Transverse colon (tissue), 4 donors: ENCODE measurements at places on chromosomes 1 and 21. TPM values are rescaled to one million over a fixed set of nuclear protein-coding genes. Genes with fewer than 3 reads are reported as not detected.

Gene CFAP57
- total RNA-seq = not detected

DNA sequence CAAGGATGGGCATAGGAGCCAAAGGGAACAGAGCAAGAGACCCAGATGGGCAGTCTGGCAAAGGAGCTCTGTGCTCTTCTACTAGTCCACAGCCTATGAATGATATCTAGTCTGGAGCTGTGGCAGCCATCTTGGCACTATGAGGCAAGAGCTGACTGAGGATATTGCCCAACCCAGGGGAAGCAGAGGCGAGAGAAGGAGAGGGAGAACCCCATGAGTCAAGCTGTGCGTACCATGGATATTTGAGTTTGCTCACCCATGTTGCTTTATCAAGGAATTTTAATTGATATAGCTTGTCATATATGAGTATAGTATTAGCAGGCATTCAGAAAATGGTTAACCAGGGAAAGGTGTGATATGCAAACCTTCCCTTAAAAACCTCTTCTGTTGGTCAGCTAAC, 420.9 kb downstream of the PRDM2 start:
- no peak overlapping the region for H3K4me3 ChIP-seq
- H3K27ac ChIP-seq = no peak overlapping the region
- H3K27me3 ChIP-seq = no peaks in the 10 kb centered on the region
- no peaks in the 10 kb centered on the region for H3K4me1 ChIP-seq

DNA sequence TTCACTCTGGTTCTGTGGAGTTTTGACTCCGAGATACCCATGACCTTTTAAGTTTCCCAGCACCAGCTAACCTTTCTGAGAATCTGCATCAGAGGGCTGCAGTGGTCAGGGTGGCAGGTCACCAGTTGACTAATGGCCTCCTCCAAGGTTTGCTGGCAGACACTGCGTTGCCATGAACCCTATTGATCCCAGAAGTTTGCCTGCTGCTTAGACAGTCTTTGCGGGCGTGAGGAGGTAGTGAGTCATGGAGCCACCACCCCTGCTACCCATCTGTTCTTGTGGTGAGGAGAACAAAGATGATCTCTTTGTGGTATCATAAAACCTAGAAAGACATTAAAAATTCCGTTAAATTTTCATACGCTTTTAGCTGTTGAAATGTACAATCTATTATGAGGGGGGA, 180.4 kb downstream of the FGGY start:
- no peak for DNase-seq
- H3K4me3 ChIP-seq = no peak overlapping the region
- no peaks in the 10 kb centered on the region for H3K27me3 ChIP-seq
- no peaks in the 10 kb centered on the region for H3K36me3 ChIP-seq
- H3K4me1 ChIP-seq = no peaks in the 10 kb centered on the region
- H3K27ac ChIP-seq = no peak overlapping the region

DNA sequence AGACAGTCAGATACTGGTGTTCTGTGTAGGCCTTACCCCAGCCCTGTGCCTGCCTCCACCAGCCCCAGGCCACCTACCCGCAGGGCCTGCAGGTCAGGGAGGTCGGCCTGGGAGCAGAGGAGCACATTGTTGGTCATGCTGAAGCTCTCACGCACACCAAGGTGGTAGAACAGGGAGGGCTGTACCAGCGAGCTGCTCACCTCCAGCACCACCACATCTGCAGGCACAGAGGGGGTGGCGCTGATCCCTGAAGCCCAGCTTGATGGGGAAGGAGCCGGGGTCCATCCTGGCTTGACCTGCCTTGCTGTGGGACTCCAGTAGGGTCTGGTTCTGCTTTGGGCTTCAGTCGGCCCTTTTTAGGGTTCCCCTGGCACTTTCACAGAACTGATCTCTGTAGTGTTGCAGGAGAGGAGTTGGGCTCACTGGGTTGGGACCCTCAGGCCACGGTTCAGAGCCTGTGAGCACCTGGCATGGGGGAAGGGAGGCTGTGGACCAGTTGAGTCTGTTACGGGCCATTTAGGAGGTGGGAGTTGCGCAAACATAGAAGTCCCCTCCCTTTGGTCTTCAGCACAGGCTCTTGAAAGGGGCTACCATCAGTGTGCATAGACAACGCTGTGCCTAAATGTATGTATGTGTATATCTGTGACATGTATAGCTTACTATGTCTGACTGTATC, 1.9 kb downstream of the MAP3K6 start:
- no peak for DNase-seq
- H3K27me3 ChIP-seq = no peaks in the 10 kb centered on the region
- no peak overlapping the region for H3K4me3 ChIP-seq
- peak overlapping the region; percentile 94 for H3K27ac ChIP-seq
- peaks cover 16% of the 10 kb centered on the region for H3K4me1 ChIP-seq

DNA sequence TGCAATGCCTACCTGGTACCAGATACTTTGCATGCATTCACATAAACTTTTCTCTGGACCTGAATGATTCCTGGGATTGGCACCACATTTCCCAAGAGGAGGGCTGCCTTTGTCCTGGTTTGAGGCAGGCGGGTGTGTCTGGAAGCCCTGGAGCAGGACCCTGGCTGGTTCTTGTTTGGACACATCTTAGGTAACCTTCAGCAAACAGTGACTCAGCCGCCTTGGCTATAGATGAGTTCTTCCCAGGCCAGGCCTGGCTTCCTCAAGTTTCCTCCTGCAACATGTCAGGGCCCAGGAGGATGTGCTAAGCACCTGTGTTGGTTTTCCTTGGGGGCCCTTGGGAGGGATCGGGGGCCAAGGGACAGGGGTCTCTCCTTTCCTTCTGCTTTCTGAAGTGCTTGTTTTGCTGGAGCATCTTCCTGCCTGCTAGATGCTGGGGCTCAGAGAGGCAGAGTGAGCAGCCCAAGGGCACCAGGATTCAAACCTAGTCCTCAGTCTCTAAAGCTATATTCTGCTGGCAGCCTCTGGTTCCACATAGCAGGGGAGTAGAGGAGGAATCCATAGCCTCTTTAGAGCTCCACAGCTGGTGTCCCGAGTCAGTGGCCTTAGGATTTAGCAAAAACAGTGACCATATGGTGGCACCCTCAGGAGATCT, 38.2 kb downstream of the PAX7 start:
- no peak overlapping the region for H3K4me3 ChIP-seq
- peaks cover 4% of the 10 kb centered on the region for H3K4me1 ChIP-seq
- peak; percentile 49 for DNase-seq
- H3K27me3 ChIP-seq = peaks cover 4% of the 10 kb centered on the region
- H3K27ac ChIP-seq = no peak overlapping the region
